ENCODE measurements at places on chromosomes 4 and X.

DNA sequence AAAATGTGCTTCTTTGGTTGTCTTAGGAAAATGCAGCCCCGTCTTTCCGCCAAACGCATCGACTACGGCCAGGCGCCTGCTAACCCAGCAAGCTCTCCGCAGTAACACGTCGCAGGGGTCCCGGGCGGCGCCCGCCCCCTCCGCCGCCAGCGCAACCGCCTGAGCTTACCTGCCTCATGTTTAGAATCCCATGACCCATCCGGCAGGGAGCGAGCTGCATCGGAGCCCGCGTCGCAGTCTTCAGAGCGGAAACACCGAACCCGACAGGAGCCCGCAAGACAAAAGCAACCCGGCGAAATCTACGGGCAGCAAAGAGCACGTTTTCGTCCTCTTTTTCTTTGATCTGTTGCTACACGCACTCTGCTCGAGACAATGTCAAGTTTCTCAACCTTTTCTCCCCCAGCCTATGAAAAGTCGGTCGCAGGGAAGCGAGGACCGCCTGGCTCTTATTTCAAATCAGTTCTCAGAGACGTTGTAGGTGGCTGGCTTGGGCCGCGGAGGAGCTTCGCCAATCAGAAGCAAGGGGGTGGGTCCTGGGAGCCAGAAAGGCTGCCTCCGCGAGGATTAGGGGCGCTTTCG is at the start of gene MID1:
MID1 (minus strand) TSS at position 465 of the 579 bp plus-strand sequence. CDS start 53,038 bp downstream, outside the sequence.
- DNase-seq: peak; percentile 94

GRCh38 chr4:71254451-71255012 is 84.3 kb upstream of the SLC4A4 start:
- DNase-seq: no peak

DNA sequence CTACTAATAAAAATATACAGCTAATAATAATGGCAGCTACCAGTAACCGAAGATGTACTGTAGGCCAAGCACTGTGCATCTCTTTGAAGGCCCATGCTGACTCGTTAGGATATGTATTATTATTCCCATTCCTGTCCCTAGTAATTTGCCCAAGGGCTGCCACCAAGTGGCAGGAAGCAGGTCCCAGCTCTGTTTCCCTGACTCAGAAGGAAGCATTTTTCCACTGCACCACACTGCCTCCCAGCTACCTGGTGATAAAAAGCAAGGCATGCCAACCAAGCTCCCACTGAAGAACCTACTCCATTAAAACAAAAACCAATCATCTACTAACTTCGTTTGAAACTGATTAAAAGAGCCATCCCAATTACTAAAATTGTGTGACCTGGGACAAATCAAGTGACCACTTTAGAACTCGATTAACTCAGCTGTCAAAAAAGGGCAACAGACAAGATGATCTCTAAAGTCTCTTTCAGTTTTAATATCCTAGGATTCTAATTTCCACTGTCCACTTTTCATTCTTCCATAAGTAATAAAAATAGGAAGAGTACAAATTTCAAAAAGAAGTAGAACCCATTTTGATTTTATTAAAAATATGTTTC is 24.3 kb upstream of the PGM2 start:
- DNase-seq: peak; percentile 80

DNA sequence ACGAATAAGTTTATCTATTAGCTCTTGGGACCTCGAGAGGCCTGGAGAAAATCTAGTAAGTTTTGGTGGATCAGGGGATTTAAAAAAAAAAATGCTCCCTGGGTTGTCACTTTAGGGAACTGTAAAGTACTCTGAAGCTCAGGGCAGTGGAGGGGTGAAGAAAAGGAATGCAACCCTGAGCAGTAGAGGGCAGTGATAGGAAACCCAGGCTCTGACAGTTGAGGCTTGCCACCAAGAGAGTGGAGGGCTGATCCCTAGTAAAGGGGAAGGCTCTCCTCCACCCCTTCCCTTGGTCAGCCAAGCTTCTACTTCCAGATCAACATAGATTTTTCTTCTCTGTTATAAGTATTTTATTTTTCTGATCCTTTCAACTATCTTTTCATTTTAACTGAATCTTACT is 73.1 kb downstream of the FBXO8 start:
- peak; percentile 26 for DNase-seq

- DNase-seq: no peak
Measured at GRCh38 chrX:83510510-83511062, 2.5 kb downstream of the POU3F4 start.

GRCh38 chr4:174278467-174278866 is 5.0 kb downstream of the FBXO8 start:
- no peak for DNase-seq

- DNase-seq: no peak
Measured at GRCh38 chr4:87260477-87260876, 40.1 kb upstream of the KLHL8 start.

- DNase-seq: peak; percentile 36
Measured at GRCh38 chr4:140047017-140047640, 106.9 kb downstream of the MAML3 start.

- no peak for DNase-seq
Measured at GRCh38 chrX:39008549-39008948, 207.3 kb downstream of the MID1IP1 start.

GRCh38 chrX:69015156-69015555 is 150.1 kb downstream of the PJA1 start:
- DNase-seq: no peak

DNA sequence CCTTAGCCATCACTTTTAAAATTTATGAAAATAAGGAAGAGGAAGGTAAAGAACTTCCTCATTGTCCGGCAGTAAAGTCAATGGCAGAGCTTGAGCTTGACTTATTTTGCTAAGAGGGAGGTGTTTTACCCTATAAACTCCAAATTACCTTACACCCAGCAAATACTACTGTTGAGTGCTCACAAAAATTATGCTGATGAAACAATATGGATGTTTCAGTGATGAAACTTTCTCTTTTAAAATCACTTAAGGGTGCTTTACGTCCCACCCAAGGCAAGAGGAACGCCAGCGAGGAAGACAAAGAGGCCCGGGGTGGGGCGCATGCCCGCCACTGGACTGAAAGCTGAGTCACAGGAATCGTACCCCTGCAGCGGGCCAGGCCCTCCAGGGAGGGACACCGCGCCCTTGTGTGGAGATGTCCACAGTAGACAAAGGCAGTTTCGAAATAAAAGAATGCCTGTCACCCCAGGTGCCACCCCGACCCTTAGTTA is 560 bp upstream of the TMSB4X start:
- DNase-seq: peak; percentile 80

DNA sequence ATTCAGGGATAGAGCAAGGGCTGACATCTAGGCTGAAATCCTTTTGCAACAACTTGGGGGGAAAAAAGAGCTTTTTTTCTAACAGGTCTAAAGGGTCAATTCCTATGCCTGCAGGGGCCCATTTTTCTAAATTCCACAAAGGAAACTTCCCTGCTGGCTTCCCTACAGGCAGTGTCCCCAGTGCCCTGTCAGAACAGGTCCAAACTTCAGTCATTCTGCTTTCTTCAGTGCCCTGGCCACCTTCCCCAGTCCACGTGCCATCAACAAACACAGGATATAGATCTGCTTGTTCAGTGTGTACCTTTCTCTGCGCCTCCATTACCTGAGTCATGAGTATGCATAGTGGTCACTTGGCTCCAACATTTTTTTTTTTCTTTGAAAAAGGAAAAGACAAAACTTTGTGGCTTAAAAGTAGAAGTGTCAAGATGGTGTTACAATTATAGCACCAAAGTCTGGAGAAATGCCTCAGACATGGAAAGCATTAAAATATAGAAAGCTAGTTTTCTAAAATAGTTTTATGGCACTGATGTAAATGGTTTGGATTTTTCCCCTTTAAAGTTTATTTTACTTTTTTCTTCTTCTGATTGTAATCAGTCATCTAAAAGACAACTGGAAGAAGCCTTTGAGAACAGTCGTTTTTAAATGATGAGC is 84.0 kb upstream of the JADE1 start:
- peak; percentile 31 for DNase-seq

GRCh38 chr4:18111081-18111480 is 89.5 kb upstream of the LCORL start:
- peak; percentile 24 for DNase-seq

GRCh38 chr4:8099981-8100464 is 58.6 kb downstream of the ABLIM2 start:
- DNase-seq: no peak

- no peak for DNase-seq
Measured at GRCh38 chrX:24150898-24151297, 1.4 kb downstream of the ZFX start.

- no peak for DNase-seq
Measured at GRCh38 chr4:68077301-68077700, 52.4 kb downstream of the TMPRSS11F start.

GRCh38 chr4:47692691-47693090 is 145.2 kb downstream of the CORIN start:
- no peak for DNase-seq

GRCh38 chr4:4853371-4853823 is 6.1 kb upstream of the MSX1 start:
- DNase-seq: no peak

DNA sequence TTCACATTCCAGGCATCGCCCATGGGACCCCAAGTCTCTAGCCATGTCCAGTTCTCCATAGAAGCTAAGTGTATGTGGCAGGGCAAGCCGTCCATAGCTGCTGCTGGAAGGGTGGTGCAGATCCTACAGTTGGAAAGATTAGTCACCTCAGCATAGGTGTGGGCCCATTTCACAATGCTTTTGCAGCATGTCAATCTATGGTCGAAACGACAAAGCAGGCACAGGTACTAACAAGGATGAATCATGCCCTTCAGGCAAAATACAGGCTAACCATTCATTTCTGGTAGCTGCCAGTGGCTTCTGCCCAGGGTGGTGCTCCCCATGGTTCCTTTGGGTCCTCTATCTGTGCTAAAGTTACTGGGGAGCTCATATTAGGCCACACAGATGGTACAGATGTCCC is 225.2 kb downstream of the ADGRL3 start:
- no peak for DNase-seq

GRCh38 chr4:8580321-8581093 is at the start of gene GPR78:
GPR78 (plus strand) TSS chr4:8580392; CDS start chr4:8580983, 591 bp downstream.
- DNase-seq: peak; percentile 94

DNA sequence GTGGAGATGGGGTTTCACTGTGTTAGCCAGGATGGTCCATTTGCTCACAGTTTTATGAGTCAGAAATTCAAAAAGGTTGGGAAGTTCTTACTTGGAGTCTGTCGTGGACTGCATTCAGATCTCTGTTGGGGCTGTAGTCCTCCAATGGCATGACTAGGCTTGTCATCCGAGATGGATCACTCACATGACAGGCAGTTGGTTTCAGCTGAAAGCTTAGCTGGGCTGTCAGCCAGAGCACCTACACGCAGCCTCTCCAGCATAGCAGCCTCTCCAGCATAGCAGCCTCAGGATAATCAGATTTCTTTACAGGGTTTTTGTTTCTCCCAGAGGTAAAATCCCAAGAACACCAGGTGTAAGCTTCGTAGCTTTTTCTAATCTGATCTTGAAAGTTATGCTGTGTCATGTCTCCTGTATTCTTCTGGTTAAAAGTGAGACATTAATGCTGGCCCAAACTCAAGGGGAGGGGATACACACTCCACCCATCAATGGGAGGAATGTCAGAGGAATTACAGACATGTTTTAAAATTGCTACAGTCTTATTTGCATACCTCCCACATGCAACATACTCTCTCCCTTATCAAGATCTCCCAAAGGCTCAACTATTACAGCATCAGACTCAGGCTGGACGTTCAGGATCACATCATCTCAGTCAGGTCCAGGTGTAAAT is 31.6 kb upstream of the SOD3 start:
- peak; percentile 29 for DNase-seq

DNA sequence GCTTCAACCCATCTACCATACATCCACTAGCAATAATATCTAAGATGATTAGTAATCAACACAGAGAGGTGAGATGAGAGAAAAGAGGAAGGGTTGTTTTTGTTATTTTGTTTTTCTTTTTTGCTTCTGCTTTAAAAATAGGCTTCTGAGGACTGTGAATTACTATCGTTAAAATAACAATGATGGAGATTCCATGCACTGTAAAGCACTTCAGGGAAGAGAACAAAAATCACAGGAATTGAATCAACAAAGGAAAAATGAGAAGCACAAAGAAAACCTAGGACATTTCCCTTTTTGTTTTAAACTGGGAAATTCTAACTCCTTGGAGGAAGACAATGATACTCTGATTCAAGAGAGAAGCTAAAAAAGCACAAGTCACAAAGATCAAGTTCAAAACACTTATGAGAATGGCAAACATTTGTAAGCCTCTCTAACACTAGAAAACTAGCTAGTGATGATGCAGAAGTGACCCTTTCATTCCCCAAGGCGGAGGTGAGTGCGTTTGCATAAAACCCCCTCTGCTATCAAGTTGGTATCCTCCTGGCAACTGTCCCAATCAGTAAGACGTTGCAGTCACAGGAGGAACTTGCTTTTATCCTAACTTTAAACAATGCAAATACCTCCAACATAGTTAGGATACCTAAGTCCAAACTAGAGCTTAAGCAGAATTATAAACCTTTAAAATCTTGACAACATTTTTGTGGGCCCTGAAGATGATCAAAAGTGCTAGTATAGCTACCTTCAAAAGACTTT is 308.5 kb downstream of the CAMK2D start:
- DNase-seq: peak; percentile 72

All from ELF-1 (cell line).